ENCODE measurements at places on chromosomes 2 and 18. TPM values are rescaled to one million over a fixed set of nuclear protein-coding genes. Genes with fewer than 3 reads are reported as not detected.

GRCh38 chr2:240858321-240858720, 10.3 kb upstream of the AGXT start:
- no peak for DNase-seq

The RPE gene
- 23.9 TPM for total RNA-seq

The KCNG2 gene
- total RNA-seq, result 0.08 TPM

DNA sequence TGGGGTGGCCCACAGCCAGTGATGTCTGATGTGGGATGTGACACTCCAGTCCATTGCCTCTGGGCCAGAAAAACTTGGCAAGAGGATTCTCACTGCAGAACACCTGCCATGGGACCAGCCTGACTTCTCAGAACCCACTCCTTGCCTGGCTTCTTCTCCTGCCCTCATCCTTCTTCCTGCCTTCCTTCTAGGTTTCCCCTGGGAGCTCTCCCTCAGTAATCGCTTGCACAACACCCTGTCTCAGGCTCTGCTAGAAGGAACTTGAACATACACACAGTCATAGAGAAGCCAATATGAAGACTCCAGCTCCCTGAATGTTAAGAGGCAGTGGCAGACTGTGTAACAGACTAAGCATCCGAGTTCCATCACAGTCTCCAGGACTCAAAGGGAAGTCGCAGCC, 4.3 kb upstream of the COL6A3 start:
- no peak for DNase-seq

GRCh38 chr2:156476021-156476849, 40.1 kb downstream of the GPD2 start:
- no peak for DNase-seq

The SERPINB10 gene
- total RNA-seq, result 4.6 TPM

GRCh38 chr2:24866946-24867345, 53.1 kb downstream of the ADCY3 start:
- no peak for DNase-seq

GRCh38 chr2:167686691-167687090, 560.7 kb downstream of the STK39 start:
- no peak for DNase-seq

The SP3 gene
- total RNA-seq, result 83.7 TPM

DNA sequence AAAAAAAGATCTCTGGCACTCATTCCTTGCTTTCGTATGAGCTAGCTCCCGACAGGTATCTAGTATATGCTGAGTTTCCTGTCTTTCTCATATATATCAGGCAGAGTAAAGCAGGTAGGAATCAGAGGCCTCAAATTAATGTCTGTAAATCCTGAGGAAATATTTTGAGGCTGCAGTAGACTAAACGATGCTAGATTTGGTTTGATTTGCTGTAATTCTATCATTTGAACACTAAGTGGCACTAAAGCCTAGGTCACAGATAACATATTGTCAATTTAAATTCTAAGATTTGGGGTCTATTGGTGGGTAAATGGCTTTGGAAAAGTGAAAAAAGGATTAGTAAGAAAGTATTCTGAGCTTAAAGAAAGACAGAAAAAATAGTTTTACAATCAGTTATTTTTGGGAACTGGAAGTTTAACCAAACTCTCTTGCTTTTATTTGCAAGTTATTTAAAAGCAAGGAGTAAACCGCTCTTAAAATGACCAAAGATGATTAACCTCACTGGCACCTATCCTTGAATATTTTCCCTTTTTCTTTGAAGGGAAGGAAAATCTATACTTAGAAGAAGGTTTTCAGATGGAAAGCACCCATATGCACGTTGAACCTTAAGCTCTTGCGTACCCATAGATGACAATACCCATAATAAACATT, 37.6 kb upstream of the SLC4A10 start:
- no peak for DNase-seq

GRCh38 chr2:109513749-109514588, 99.8 kb downstream of the SEPTIN10 start:
- no peak for DNase-seq

DNA sequence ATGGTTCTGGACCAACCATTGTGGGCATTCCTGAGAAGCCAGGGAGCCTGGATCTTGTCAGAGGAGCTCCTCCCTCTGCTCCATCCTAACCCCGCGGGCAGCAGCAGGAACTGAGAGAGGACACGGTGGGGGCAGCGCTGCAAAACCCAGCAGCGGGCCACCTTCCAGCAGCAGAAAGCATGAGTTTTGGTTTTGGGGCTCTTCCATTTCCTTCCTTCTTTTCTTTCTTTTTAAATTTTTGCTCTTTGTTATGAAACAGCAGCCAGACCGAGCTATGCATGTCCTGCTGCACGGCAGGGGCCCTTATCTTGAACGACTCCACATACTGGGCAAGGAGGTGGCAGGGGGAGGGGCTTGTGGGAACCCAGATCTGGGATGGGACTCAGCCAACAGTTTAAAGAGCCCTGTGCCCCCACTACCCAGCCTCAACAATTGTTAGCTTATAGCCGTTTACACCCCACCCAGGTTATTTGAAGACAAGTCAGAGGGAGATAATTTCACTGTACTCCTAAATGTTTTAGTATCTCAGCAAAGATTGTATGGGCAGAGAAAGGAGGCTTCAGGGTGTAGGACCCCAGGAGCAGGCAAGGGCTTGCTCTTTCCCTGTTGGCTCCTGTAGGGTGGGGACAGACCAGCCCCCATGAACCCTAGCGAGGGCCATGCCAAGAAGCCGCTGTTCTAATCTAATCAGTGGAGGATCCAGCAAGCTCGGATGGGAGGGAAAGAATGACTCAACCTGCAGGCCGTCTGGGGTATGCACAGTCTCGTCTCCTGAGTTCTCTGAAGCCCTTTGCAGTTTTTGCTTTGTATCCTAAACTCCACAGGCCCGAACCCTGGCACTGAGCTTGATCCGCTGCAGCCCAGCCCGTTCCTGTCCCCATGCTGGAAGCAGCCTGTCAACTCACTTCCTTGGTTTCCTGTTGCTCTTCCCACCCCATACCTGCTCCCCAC, 75.3 kb downstream of the LRRFIP1 start:
- no peak for DNase-seq

The FLACC1 gene
- 7.1 TPM for total RNA-seq

DNA sequence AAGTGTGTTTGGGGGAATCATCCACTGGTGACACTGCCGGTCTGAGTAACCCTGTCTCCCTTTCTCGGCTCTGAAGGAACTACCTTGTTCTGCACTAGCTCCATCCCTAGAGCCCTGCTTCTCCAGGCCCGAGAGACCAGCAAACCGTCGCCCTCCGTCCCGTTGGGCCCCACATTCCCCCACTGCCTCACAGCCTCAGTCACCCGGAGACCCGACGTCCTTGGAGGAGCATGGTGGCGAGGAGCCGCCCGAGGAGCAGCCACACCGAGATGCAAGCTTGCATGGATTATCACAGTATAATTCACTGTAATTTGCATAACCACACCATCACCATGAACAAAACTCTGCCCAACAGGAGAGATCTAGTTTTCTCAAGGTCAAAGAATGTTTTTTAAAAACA, 126.2 kb downstream of the MTCL1 start:
- DNase-seq, result no peak

DNA sequence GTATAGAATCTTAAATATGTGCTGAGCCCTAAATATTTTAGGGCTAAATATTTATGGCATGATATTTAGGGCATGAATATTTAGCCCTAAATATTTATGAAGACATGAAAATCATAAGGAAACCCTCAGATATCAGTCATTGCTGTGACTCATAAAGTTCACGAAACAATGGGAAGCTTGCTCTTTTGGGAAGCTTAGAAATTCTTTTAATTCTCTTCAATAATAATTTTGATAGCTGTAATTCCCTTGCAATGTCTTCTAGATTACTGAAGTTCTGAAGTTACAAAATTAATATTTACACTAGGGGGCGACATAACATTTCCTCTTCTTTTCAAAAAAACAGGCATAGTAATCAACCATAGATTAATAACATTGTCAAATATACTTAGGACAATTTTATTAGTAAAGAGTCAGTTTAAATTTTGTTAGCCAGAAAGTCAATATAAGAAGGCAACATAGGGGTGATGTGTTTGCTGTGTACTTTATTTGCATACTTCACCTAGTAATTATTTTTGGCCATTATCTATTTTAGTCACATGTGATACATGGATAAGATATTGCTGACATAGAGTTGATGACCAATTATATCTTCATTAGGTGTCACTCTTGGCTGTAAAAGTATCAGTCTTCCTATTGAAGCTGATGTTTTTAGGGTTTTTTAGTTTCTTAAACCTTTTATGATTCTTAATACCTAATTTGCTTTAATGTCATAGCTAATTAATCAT, 13.2 kb downstream of the ZNF804A start:
- DNase-seq, result no peak

DNA sequence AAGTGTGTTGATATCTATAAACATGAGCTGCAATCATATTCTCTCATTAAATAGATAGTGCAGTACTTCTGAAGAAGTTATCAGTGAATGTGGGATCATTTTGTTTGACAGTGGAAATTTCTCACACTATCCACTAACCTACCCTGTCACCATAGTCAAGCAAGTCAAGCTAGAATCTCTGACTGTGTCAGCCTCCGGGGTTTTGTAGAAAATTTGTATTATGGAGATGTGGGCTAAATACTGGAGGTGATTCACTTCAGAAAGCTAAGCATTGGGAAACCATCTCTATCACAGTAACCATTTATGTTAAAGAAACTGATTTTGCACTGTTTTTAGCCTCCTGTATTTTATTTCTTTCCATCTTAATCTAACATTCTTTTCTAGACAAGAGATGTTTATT, 126.6 kb upstream of the CREB1 start:
- DNase-seq, result no peak

DNA sequence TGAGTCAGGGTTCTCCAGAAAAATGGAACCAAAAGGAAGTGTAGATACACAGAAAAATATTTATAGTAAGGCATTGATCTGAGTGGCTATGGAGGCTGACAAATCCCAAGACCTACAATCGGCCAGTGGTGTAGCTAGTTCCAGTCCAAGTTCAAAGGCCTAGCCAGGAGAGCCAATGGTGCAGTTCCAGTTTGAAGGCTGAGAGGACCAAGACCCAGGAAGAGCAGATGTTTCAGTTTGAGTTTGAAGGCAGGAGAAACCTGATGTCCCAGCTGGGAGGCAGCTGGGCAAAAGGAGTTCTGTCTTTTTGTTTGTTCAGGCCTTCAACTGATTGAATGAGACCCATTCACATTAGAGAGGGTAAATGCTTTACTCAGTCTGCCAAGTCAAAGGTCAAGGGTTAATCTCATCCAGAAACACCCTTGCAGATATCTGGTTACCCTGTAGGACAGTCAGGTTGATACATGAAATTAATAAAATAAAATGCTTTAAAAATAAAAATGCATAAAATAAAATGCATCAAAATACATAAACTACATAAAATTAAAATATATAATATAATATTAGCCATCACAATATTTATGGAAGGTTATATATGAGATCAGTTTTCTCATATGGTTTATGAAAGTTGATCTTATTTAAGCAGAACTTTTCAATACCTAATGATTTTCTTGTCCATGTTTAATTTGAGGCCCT, 38.7 kb downstream of the KCNE4 start:
- DNase-seq, result no peak

DNA sequence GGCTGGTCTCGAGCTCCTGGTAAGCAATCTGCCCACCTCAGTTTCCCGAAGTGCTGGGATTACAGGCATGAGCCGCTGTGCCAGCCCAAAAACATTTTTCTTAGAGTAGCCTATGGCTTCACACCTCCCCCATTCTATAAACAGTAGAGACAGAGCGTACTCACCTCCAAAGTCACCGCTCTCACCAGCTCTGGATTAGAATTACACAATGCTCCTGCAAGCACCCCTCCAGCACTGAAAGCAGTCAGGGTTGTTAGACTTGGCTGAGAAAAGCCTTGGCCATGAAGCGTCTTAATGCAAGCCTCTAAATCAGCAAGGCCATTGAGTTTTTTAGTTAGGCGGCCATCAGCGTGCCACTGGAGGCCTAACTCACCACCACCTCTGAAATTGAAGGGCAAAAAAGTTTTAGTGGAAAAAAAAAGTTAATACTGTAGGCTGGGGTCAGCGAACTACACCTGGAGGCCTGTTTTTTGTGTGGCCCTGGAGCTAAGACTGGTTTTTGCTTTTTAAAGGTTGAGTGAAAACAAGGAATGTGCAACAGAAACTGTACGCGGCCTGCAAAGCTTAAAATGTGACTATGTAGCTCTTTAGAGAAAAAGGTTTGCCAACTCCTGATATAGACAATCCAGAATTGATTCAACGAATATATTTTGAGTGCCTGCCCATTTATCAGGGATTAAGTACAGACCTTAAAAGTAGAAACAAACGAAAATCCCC, 34.6 kb downstream of the PREPL start:
- DNase-seq, result no peak

The CD226 gene
- total RNA-seq, result 4.4 TPM

DNA sequence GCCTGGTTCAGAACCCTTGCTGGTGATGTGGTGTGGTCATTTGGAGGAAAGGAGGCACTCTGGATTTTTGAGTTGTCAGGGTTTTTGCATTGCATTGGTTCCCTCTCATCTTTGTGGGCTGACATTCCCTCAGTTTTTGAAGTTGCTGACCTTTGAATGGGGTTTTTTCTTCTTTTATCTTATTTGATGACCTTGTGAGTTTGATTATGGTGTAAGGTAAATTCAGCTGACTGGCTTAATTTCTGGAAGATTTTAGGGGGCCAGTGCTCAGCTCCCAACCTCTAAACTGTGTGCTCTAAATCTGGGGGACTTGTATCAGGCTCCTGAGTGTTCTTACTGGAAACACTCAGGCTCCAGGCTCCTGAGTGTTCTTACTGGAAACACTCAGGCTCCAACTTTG, 225.9 kb downstream of the MEIS1 start:
- DNase-seq, result no peak

GRCh38 chr2:167555098-167555720, 666.9 kb downstream of the XIRP2 start:
- DNase-seq, result no peak

GRCh38 chr2:212936572-212936971, 214.8 kb downstream of the IKZF2 start:
- no peak for DNase-seq

- DNase-seq, result no peak
Measured at GRCh38 chr2:140529706-140530105, 1601.1 kb downstream of the LRP1B start.

- DNase-seq, result no peak
Measured at GRCh38 chr2:11677136-11678055, 7.4 kb upstream of the NTSR2 start.

DNA sequence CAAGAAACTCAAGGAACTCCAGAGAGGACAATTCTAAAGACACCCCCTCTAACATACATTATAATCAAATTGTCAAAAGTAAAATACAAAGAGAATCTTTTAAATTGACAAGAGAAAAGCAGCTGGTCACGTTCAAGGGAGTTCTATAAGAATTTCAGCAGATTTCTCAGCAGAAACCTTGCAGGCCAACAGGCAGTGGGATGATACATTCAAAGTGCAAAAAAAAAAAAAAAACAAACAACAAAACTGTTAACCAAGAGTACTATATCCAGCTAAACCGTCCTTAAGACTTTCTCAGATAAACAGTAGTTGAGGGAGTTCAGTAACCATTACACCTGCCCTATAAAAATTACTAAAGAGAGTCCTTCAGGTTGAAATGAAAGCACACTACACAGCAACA, 33.9 kb downstream of the CCDC138 start:
- DNase-seq, result no peak

- DNase-seq, result no peak
Measured at GRCh38 chr2:199818026-199818425, 33.0 kb downstream of the FTCDNL1 start.

GRCh38 chr2:11581124-11581796, 47.4 kb downstream of the GREB1 start:
- no peak for DNase-seq

Measured in liver (tissue), 10 donors.